ENCODE measurements at places on chromosomes 2 and 18. TPM values are rescaled to one million over a fixed set of nuclear protein-coding genes. Genes with fewer than 3 reads are reported as not detected.

The SOWAHC gene
- total RNA-seq, result 43.6 TPM

DNA sequence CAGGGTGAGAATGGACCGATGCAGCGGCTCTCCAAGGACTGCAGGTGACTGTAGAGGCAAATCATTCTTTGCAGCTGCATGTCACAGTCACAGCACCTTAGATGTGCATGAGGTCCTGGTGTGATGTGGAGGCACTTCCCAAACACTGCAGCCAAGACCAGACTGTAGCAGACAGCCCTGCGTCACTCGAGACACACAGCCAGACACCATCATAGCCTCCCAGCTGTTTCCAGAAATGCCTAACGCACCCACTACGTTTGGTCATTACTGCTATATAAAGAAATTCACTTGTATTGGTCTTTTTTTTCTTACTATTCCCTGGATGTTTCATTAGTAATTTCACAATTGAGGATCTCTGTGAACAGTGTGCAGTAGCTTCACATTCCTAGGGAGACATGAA is 60.9 kb downstream of the SH3YL1 start:
- DNase-seq, result no peak
- no peak overlapping the region for H3K27ac ChIP-seq
- H3K36me3 ChIP-seq, result no peaks in the 10 kb centered on the region
- no peak overlapping the region for H3K4me3 ChIP-seq
- H3K27me3 ChIP-seq, result no peaks in the 10 kb centered on the region

DNA sequence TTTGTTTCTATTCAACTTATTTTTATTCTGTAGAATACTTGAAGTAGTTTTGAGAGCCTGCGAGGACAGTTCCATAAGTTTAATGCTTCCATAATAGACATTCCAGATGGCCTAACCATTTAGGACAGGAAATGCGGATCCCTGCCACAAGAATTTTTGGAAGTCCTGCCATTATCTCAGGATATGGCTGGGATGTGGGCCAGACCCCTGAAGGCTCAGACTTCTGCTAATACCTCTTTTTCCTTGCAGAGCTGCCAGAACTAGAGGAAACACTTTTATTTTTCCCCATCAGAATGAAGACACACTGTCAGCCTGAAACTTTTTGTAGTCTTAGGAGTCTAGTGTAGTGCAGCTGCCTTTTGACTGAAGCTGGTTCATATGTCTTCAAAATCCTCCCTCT is 806.5 kb downstream of the TDRD15 start:
- H3K4me3 ChIP-seq, result no peak overlapping the region
- no peaks in the 10 kb centered on the region for H3K27me3 ChIP-seq
- H3K27ac ChIP-seq, result no peak overlapping the region

GRCh38 chr2:99619151-99619550 is 129.3 kb upstream of the REV1 start:
- H3K4me1 ChIP-seq, result no peaks in the 10 kb centered on the region
- no peak overlapping the region for H3K4me3 ChIP-seq
- no peak for DNase-seq
- H3K36me3 ChIP-seq, result no peaks in the 10 kb centered on the region
- H3K27ac ChIP-seq, result no peak overlapping the region
- H3K27me3 ChIP-seq, result no peaks in the 10 kb centered on the region

- H3K36me3 ChIP-seq, result no peaks in the 10 kb centered on the region
- H3K4me3 ChIP-seq, result no peak overlapping the region
- no peak overlapping the region for H3K27ac ChIP-seq
- peaks cover 40% of the 10 kb centered on the region for H3K4me1 ChIP-seq
Measured at GRCh38 chr2:46077522-46078107, 219.6 kb upstream of the EPAS1 start.

The DHRS9 gene
- total RNA-seq, result not detected

Data from GM23248 (cell line).